ENCODE measurements at places on chromosomes 16 and 17.
A peak's percentile ranks its signal among the peaks of the same experiment; 100 is the strongest.

- no peak for DNase-seq
Measured at GRCh38 chr16:2331199-2331930, 9.2 kb downstream of the ABCA3 start.

- DNase-seq = no peak
Measured at GRCh38 chr17:34579017-34579946, at the start of gene TMEM132E. Gene TMEM132E (plus strand): TSS chr17:34579582. CDS start chr17:34581077, 1,495 bp downstream.

DNA sequence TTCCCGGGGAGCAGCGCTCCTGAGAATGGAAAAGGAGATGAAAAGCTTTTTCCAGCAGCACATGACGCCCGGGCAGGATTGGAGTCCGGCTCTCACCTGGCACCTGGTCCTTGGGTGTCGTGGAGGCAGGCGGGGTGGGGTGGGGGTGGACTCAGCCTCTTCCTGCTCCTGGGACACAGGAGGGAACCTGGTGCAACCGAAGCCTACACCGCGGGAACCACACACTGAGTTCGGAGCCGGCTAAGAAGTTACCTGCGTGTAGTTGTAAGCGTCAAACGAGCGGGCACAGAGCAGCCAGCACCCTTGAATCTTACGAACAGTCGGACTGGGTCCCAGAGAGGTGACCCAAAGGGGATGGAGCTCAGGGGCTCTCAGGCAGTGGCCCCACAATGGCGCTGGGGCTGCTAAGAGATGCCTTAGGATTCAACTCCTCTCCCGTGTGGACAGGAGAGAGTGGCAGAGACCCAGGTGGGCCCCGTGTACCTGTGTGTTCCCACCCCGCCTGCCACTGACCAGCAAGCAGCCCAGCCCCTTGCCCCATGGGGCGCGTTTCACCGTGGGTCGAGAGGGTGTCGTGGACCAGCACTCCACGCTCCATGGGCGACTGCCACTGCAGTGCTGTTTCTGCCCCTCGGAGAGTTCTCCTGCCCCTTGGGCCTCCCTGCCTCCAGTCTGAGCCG lies 105.8 kb upstream of the METRNL start:
- no peak for DNase-seq

GRCh38 chr16:27085182-27085581 lies 18.5 kb downstream of the C16orf82 start:
- DNase-seq = no peak

- DNase-seq = no peak
Measured at GRCh38 chr16:1090620-1091587, 5.1 kb downstream of the C1QTNF8 start.

- DNase-seq = no peak
Measured at GRCh38 chr17:45398800-45399199, 33.9 kb downstream of the ARHGAP27 start.

DNA sequence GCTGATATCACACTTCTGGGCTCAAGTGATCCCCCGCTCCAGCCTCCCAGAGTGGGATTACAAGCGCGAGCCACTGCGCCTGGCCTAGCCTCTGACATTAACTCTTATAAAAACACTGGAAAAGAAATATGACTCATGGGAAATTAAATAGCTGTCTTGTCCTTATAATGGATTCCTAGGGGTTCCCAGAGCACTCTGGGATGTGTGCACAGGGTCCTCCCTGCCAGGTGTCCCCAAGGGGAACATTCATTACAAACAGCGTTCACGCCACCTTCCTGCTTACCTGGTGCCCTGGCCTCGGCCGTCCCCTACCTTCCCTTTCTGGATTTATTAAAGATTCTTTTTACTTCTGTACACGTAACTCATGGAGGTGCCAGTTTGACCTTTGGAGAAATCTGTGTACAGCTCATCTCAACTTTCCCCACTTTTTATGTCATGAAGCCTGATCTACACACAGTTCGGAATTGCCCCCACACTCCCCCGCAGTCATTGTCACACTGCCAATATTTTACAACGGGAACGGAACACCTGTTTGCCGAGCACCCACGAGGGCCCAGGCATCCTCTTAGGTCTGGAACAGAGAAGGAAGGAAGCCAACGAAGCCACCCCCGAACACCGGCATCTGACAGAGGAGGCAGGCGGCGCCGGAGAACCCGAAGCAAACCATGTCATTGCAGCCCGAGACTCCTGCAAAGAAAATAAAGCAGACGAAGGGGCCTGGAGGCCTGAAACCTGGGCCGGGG lies 39.7 kb upstream of the MEAK7 start:
- peak; percentile 48 for DNase-seq

DNA sequence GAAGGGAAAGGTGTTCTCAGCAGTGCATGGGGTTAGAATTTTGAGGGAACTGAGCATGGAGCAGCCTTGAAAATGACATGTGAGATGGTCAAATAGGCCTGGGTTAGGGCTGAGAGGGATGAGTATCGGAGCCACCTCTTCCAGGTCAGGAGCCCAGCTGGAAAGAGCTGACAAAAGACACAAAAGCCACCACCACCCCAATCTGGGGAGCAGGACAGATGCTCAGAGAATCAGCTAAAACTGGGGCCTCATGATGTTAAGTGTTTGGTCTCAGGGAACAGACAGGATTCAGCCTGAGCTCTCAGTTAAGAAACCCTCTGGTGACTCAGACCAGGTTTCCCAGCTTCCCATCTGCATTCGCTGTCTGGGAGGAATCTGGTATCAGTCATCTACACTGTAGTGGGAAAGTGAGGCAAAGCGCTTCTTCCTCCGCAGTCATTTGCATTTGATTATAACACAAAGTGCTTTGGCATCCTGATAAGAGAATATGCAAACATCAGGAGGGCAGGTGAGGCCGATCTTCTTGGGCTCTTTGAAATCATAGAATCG lies 2.6 kb downstream of the WNT9B start:
- DNase-seq = no peak

- DNase-seq = peak; percentile 2
Measured at GRCh38 chr16:9908613-9909012, 273.6 kb downstream of the GRIN2A start.

DNA sequence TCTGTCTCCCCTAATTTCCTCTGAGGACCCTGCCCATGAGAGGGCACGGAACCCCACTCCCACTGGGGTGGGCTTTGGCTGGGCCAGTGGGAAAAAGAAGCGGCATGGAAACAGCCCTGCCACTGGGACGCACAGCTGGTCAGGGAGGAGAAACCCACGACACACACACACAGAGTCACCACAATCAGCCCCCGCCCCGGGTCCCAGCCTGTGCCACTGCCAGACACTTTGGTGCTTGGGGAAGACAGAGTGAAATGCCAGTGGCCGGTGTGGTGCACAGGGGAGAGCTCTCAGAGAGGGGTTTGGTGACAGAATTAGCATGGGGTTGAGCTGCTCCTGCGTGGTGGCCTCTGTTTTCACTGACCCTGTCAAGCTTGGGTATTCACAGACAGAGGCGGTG lies 30.7 kb upstream of the RNPS1 start:
- DNase-seq = no peak

DNA sequence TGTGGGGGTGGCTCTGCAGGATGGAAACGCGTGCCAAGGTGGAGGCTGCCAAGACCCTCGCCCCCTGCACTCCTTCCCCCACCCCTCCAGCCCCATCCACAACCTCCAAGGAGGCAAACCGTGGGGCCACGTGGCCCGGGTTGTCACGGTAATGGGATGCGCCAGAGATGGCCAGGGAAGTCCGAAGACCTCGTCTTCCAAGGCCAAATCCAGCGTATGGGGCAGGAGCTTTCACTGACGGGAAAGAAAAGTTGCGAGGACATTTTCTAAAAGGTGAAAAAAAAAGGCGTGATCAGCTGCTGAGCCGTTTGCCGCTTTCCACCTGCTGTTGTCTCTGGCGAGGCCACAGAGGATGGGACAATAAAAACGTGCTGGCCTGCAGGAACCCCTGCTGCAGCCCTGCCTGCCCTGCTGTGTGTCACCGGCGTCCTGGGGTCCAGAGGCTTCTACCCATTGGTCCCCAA lies 28.3 kb upstream of the GSE1 start:
- no peak for DNase-seq

- no peak for DNase-seq
Measured at GRCh38 chr17:58358408-58359172, 6.6 kb upstream of the SUPT4H1 start.

GRCh38 chr16:81018496-81018895 lies 11.5 kb downstream of the CENPN start:
- no peak for DNase-seq

DNA sequence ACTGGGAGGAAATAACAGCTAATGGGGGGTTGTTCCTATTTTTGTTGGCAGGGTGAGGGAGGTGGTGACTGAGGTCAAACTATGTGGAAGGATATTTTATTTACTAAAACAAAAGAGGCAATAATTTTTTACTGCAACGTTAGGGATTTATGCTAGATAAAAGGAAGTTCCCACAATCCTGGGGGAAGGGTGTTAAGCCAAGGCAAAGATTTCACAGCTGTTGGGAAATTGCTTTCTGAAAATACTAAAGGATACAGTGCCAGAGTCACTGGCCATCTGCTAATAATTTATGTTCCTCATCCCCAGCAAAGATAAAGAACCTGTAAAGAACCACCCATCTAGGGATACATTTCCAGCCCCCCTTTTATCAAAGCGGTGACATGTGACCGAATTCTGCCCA lies 756.0 kb upstream of the RBFOX1 start:
- no peak for DNase-seq

DNA sequence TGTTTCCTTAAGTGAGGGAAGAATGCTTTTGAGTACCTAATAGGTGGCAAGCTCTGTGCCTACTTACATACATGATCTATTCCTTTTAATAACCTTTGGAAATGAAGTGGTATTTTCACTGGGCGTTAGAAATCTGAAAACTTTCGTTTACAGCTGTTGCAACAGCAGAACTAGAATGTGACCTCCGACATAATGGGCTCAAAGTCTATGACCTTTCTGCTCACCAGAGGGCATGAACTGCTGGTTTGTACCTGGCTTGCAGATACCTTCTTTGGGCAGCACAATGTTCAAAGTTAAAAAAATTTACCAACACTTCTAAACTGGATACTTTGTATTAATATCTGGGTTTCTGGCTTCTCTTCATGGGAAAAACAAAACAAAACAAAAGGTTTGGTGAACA lies 24.3 kb downstream of the CA4 start:
- DNase-seq = no peak

- no peak for DNase-seq
Measured at GRCh38 chr17:6352016-6352415, 82.9 kb downstream of the AIPL1 start.

DNA sequence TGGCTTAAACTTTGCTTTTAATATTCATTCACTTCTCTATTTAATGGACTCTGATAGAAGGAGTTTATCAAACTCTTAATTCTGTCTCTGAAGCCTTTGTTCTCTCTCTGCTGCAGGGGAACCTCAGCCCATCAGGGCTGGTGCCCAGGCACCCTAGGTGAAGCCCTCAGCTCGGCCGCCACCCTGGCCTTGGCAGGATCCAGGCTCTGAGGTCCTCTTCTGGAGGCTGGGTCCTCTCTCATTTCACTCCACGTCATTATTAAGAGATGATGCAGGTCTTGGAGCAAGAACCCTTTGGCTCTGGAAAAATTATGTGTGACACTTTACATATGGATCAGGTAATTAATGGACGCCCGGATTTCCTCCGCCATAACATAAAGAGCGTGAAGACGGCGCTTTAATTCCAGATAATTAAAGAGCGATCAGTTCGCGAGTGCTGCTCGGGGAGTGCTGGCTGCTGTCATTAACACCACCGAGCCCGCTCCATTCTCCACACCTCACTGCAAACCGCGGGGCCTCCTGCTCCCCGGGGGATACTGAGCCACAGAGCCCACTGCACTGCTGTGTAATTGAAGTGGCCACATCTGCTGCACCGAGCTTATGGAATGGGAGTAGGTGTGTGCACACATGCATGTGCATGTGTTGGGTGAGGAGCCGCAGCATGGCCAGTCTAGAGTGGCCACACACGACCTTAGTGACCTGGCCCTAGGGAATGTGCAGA lies 259.4 kb upstream of the TNRC6C start:
- no peak for DNase-seq

DNA sequence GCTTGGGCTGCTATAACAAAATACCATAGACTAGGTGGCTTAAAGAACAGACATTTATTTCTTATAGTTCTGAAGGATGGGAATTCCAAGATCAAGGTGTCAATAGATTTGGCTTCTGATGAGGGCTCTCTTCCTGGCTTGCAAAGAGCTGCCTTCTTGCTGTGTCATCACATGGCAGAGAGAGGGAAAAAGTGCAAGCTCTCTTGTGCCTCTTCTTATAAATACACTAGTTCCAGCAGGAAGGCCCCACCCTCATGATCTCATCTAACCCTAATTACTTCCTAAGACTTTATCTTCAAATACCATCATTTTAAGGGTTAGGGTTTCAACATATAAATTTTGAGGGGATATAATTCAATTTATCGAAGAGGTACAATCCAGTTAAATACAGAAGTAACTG lies 30.6 kb downstream of the ABCA9 start:
- DNase-seq = no peak

DNA sequence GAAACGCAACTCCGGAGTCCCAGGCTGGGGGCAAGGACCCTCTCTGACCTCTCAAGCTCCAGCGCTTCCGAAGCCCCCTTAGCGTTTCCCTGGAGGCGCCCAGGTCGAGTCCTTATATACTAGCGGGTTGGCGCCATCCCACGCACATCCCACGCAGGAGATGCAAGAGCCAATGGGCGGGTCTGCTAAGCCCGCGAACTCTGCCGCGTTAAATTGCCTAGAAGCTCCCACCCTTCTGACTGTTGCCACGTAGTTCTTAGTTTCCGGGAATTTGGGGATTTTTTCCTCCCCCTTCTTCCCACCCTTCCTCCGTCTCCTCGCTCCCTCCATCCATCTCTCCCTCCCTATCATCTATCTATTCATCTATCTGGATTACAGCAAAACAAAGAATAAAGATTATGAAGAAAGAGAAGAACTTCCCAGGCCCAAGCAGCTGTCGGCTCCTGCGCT lies at the start of gene SLFN11:
SLFN11 (minus strand) TSS at position 88 of the 450 bp plus-strand sequence. CDS start 9,814 bp downstream, outside the sequence.
- no peak for DNase-seq

All from kidney glomerular epithelial cell (primary cell).